ENCODE measurements at places on chromosomes 4 and X.

- no peaks in the 10 kb centered on the region for H3K36me3 ChIP-seq
- DNase-seq: no peak
- H3K4me3 ChIP-seq: no peak overlapping the region
- H3K27ac ChIP-seq: no peak overlapping the region
These were observed 139.6 kb downstream of the DCLK2 start for GRCh38 chr4:150217808-150218207.

GRCh38 chrX:85004255-85004654 lies 578 bp downstream of the APOOL start:
- peak overlapping the region; percentile 47 for H3K27ac ChIP-seq
- H3K4me1 ChIP-seq: no peaks in the 10 kb centered on the region
- no peak for DNase-seq
- H3K36me3 ChIP-seq: no peaks in the 10 kb centered on the region
- H3K4me3 ChIP-seq: peak overlapping the region; percentile 58

- no peaks in the 10 kb centered on the region for H3K27me3 ChIP-seq
- H3K4me1 ChIP-seq: no peaks in the 10 kb centered on the region
- DNase-seq: no peak
- H3K4me3 ChIP-seq: no peak overlapping the region
- H3K27ac ChIP-seq: no peak overlapping the region
These were observed 12.1 kb upstream of the ARSF start for GRCh38 chrX:3029129-3029528.

DNA sequence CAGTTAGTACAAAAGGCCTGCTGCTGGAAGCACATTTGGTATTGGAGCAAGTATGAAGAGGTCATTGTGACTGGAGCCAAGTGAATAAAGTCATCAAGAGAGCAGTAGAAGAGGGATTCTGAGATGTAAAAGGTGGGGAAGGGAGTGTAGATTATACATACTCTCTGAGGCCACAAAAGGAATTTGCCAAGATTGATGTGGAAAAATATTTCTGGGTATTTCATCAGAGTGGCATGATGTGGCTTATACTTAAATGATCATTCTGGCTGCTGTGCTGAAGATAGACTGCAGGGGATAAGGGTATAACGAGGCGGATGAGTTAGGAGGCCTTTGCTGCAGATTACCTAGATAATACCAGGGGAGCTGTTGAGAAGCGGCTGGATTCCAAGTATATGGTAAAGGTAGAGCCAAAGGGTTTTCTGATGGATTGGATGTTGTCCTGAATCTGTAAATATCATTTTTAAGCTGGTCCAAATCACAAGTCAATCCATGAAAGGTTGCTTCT lies 231.8 kb upstream of the AGA start:
- no peak for DNase-seq
- H3K36me3 ChIP-seq: no peaks in the 10 kb centered on the region
- H3K4me3 ChIP-seq: no peak overlapping the region
- H3K4me1 ChIP-seq: no peaks in the 10 kb centered on the region

GRCh38 chr4:21709031-21709430 lies 239.5 kb downstream of the KCNIP4 start:
- no peaks in the 10 kb centered on the region for H3K4me1 ChIP-seq
- DNase-seq: no peak
- no peak overlapping the region for H3K4me3 ChIP-seq
- no peaks in the 10 kb centered on the region for H3K36me3 ChIP-seq

- H3K4me1 ChIP-seq: no peaks in the 10 kb centered on the region
- H3K4me3 ChIP-seq: no peak overlapping the region
- DNase-seq: no peak
- no peak overlapping the region for H3K27ac ChIP-seq
- H3K36me3 ChIP-seq: no peaks in the 10 kb centered on the region
- H3K27me3 ChIP-seq: no peaks in the 10 kb centered on the region
These were observed 368.1 kb upstream of the NOCT start for GRCh38 chr4:138647433-138647832.

DNA sequence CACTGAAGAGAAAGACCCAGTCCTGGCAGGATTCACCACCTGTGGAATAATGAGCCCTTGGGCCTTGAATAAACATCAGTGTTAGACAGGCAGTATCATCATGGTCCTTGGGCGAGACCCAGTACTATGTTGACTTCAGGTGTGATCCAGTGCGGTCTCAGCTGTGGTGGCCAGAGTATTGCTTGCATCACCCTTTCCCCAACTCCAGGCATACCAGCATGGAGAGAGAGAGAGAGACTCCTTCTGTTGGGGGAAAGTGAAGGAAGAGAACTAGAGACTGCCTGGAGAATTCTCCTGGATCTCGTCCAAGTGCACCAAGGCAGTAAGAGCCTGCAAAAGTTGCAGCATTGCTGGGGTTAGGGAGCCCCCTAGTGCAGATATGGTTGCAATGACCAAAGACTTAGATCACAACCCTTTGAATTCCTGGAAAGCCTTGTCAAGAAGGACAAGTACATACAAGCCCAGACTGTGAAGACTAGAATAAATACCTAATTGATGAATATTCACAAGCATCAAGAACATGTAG lies 61.1 kb upstream of the VAMP7 start:
- H3K27me3 ChIP-seq: no peaks in the 10 kb centered on the region
- peak; percentile 69 for DNase-seq
- H3K4me3 ChIP-seq: no peak overlapping the region
- H3K36me3 ChIP-seq: no peaks in the 10 kb centered on the region
- no peak overlapping the region for H3K27ac ChIP-seq

- DNase-seq: no peak
- H3K36me3 ChIP-seq: no peaks in the 10 kb centered on the region
- no peaks in the 10 kb centered on the region for H3K4me1 ChIP-seq
- no peaks in the 10 kb centered on the region for H3K27me3 ChIP-seq
These were observed 126.9 kb upstream of the GPRIN3 start for GRCh38 chr4:89434364-89434988.

DNA sequence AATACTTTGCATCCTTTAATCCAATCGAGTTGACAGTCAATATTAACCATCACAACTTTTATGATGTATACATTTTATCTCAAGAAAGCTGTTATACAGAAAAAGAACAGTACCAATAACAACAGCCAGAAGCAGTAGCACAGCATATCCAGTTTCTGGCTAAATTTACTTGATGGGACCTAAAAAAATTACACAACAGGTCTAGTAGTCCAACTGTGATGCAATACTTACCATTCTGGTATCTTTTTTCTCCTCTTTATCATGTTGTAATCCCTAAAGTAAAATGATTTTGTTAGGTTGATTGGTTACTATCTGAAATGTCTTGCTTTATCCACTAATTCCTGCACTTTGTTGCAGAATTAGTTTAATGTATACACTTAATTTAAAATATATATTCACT lies 1150.6 kb downstream of the FAT4 start:
- no peak for DNase-seq
- H3K27me3 ChIP-seq: no peaks in the 10 kb centered on the region
- no peak overlapping the region for H3K27ac ChIP-seq
- no peak overlapping the region for H3K4me3 ChIP-seq
- H3K4me1 ChIP-seq: no peaks in the 10 kb centered on the region
- no peaks in the 10 kb centered on the region for H3K36me3 ChIP-seq

DNA sequence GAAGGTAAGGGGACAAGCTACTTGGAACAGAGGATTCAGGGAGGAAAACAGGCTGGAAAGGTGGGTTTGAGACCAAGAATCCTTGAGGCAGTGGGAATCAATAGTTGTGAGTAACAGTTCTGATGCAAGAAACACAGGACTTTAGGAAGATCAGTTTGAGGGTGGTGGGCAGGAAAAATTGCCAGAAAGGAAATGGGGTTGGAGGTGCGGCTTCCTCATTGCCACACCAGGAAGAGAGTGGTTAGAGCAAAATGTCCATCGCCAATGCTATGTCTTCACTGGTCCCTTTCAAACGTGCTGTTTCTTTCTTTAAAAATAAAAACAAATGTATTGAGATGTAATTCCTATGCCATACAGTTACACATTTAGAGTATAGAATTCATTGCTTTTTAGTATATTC lies 57.1 kb upstream of the NOCT start:
- H3K27me3 ChIP-seq: no peaks in the 10 kb centered on the region
- DNase-seq: no peak
- H3K4me3 ChIP-seq: no peak overlapping the region
- no peaks in the 10 kb centered on the region for H3K4me1 ChIP-seq
- H3K36me3 ChIP-seq: no peaks in the 10 kb centered on the region

DNA sequence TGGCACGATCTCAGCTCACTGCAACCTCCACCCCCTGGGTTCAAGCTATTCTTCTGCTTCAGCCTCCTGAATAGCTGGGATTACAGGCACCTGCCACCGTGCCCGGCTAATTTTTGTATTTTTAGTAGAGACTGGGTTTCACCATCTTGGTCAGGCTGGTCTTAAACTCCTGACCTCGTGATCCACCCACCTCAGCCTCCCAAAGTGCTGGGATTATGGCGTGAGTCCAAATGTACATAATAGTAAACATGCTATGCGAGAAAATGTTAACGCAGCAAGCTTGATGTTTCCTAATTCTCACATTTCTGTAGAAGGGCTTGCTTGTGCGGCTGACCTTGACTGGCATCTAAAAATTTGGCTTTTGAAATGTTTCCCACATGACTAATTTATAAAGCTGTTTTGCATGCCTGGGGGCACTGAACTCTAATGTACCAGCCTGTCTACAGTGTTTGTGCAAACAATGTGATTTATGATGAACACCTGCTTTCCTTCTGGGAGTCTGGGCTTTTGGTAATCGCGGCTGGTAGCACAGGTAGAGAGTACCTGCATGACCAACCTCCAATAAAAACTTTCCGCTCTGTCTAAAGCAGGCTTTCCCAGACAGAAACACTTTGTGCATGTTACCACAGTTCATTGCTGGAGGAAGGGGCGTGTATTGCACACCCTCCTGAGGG lies 216.8 kb downstream of the IL15 start:
- H3K4me3 ChIP-seq: no peak overlapping the region
- H3K27me3 ChIP-seq: no peaks in the 10 kb centered on the region
- H3K27ac ChIP-seq: peak overlapping the region; percentile 25
- peak; percentile 53 for DNase-seq
- H3K4me1 ChIP-seq: no peaks in the 10 kb centered on the region
- no peaks in the 10 kb centered on the region for H3K36me3 ChIP-seq

DNA sequence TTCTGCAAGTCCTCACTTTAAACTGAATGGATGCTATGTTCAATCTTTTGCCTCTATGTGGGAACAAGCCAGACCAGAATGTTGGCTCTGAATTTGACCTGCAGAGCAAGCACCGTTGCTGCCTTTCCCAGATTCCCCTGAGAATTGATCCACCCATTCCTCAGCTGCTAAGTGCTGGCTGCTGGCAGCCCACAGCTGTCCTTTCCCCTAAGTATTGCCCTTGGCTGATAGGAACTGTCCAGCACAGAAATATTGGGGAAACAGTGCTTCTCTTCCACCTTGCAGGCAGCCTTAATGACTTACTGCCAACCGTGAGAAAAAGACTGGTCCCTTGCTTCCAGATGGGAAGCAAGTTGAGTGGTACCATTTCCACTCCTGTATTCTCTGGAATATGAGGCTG lies 475.9 kb downstream of the PDHA2 start:
- H3K27ac ChIP-seq: no peak overlapping the region
- H3K4me3 ChIP-seq: no peak overlapping the region
- H3K4me1 ChIP-seq: no peaks in the 10 kb centered on the region
- H3K27me3 ChIP-seq: no peaks in the 10 kb centered on the region

DNA sequence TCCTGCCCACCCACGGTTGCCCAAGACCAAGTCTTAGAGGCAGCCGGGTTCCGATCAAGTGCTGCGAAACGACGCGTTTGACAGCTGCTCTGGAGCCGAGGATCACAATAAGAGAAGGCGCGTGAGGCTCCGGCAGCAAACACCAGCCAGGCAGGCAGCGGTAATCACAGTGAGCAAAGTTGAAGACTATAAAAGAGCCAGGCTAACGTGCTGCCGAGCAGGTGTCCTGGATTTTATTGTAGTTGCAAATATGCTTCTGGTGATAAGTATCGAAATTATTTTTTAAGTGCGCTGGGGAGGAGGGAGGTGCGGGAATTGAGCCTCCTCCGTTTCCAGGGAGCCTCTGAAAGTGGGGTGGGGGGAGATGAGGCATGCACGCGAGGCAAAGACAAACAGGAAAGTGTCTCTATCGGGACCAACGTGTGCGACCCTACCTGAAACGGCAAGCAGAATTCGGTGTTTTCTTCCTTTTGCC lies 590 bp downstream of the GABRA2 start:
- no peaks in the 10 kb centered on the region for H3K36me3 ChIP-seq
- H3K4me3 ChIP-seq: peak overlapping the region; percentile 38
- peak; percentile 62 for DNase-seq
- peak overlapping the region; percentile 50 for H3K27ac ChIP-seq
- H3K27me3 ChIP-seq: peaks cover 4% of the 10 kb centered on the region

GRCh38 chr4:65538571-65538970 lies 131.7 kb downstream of the EPHA5 start:
- no peak overlapping the region for H3K4me3 ChIP-seq
- H3K4me1 ChIP-seq: no peaks in the 10 kb centered on the region
- DNase-seq: no peak
- H3K36me3 ChIP-seq: no peaks in the 10 kb centered on the region

DNA sequence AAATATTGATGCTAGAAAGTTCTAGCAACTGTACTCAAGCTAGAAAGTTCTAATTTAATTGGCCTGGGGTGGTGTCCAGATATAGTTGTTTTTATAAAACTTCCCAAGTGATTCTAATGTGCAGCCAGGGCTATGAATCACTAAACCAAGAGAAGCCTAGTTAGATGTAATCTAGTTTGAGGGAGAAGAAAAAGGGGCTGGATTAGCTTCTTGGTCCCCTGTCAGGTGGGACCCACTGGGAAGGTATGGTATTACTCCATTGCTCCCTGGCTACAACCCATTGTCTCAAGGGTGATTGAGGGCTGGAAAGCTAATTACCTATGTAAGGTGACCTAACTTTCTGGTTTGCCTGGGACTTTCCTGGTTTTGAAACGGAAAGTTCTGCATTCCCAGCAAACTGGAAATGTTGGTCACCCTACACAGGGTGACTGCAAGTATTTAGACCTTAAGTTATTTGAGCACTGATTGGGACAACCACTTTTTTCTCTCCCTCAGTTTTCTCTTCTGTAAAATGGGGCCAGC lies 23.9 kb upstream of the MSN start:
- no peaks in the 10 kb centered on the region for H3K27me3 ChIP-seq
- H3K36me3 ChIP-seq: no peaks in the 10 kb centered on the region
- H3K27ac ChIP-seq: no peak overlapping the region
- no peaks in the 10 kb centered on the region for H3K4me1 ChIP-seq
- no peak overlapping the region for H3K4me3 ChIP-seq

GRCh38 chr4:173367285-173367684 lies 3.5 kb upstream of the SAP30 start:
- H3K27ac ChIP-seq: no peak overlapping the region
- H3K27me3 ChIP-seq: no peaks in the 10 kb centered on the region
- no peak overlapping the region for H3K4me3 ChIP-seq
- no peaks in the 10 kb centered on the region for H3K4me1 ChIP-seq
- no peaks in the 10 kb centered on the region for H3K36me3 ChIP-seq

DNA sequence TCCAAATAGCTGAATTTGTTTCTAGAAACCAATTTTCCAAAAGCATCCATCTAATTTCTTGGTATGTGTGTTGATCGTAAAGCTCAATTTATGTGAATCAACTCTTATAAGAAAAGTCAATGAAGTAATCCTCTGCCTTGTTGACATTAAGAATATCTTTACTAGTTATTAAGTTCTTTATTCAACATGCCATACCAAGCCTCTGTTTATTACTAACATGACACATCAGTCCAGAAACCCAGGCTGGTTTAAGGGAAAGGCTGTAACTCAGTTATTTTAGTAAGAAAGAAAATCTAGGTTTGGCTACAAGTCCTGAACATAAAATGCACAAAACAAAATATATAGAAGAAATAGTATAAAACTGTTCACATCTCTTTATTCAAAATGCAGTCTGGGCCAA lies 48.0 kb downstream of the KLHL34 start:
- no peaks in the 10 kb centered on the region for H3K4me1 ChIP-seq
- H3K27me3 ChIP-seq: no peaks in the 10 kb centered on the region
- no peaks in the 10 kb centered on the region for H3K36me3 ChIP-seq
- no peak overlapping the region for H3K4me3 ChIP-seq
- no peak overlapping the region for H3K27ac ChIP-seq

GRCh38 chrX:47297874-47298273 lies 65.1 kb downstream of the USP11 start:
- no peak for DNase-seq
- H3K36me3 ChIP-seq: no peaks in the 10 kb centered on the region
- H3K4me3 ChIP-seq: no peak overlapping the region
- H3K4me1 ChIP-seq: no peaks in the 10 kb centered on the region
- H3K27me3 ChIP-seq: no peaks in the 10 kb centered on the region

Measured in colonic mucosa (tissue), 4 donors.